ENCODE measurements at places on chromosomes 12 and 14.

DNA sequence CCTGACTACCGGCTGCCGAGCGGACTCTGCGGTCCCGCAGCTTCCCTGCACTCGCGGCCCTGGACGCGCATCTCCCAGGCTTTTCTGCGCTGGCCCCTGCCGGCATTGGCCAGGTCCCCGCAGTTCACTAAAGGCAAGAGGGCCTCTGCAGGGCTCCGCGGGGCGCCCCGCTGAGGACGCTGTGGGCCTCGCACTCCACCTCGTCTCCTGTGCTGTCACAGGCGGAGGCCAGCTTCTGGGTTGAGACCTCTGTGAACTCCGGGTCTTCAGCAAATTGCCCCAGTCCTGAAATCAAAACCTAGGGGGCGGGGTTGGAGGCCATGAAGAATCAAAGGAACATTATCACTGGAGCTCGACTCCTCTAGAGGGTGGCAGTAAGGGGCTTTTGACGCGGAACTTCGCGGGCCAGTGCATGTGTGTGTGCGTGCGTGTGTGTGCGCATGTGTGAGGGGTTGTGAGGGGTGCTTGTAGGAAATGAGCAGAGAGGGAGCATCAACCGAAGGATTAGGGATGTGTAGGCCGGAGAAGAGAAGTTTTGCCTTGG is 68.5 kb upstream of the CAPRIN2 start:
- DNase-seq, result no peak

DNA sequence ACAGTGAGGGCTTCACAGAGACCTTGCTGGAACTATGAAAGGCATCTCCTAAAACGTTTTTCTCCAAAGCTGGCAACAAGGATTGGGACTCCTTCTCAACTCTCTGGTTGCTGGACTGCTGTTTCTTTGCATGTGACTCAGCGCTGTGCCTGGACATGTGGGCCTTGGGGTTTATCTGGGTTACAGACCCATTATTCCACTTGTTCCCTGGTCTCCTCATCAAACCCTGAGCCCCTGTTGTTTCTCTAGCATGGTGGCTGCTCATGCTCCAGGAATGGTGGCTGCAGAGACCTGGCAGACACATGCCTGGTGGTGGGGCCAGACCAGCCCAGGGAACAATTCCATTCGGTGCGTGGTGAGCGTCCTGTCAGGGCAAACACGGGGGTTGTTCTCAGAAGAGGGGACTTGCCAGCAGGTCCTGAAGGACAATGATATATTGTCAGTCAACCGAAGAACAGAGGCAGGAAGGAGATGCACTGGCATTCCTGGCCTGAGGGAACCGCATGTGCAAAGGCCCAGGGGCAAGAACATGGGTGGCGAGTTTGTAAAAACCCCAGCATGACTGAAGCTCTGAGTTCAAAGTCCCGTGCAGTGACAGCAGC is 320.1 kb upstream of the RTL1 start:
- no peak for DNase-seq

DNA sequence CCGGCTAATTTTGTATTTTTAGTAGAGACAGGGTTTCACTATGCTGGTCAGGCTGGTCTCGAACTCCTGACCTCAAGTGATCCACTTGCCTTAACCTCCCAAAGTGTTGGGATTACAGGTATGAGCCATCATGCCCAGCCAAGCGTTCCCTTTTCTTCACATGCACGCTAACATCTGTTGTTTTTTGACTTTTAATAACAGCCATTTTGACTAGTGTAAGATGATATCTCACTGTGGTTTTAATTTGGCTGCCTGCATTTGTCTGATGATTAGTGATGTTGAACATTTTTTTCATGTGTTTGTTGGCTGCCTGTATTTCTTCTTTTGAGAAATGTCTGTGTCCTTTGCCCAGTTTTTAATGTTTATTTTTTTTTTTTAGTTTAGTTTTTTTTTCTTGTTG is 10.2 kb upstream of the YARS2 start:
- no peak for DNase-seq

DNA sequence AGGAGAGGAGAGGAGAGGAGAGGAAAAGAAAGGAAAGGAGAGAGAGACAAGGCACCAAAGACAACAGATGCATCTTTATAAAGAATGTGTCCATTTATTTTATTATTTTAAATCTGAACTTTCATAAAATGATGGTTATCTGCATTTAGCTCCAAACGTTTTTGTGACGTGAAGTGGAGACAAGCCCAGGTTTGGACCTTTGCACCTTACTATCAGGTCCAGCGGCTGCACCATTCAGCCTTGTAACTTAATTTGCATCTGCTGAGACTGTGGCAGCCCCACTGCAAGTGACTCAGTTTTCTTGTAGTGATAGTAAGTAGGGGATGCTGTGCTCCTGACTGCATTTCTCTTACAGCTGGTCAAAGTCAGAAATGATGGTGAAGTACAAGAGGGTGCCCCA is 130.7 kb downstream of the NTF3 start:
- DNase-seq, result no peak

GRCh38 chr12:46184798-46185595 is 83.8 kb downstream of the SLC38A1 start:
- no peak for DNase-seq

GRCh38 chr12:99611599-99611998 is 36.0 kb upstream of the GARIN6 start:
- DNase-seq, result no peak

DNA sequence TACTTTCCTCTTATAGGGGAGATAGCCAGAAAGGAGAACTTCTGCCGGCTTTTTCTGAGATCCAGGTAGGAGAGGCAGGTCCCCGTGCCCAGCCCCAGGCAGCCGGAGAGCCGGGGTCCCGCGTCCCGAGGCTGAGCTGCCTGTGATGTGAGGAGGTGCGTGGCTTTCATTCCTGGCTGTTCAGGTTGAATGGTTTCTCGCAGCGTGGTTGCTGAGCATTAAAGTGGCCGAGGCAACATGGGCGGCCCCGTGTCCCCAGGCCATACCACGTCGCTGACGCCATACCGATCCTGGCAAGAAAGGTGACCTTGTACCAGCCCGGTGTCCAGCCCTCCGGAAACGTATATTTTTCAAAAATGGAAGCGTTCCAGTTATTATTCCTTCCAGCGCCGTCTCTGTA is 116.7 kb upstream of the MYL2 start:
- no peak for DNase-seq

All from GM12864 (cell line).